ENCODE measurements at places on chromosomes 6 and 20. TPM values are rescaled to one million over a fixed set of nuclear protein-coding genes. Genes with fewer than 3 reads are reported as not detected.

DNA sequence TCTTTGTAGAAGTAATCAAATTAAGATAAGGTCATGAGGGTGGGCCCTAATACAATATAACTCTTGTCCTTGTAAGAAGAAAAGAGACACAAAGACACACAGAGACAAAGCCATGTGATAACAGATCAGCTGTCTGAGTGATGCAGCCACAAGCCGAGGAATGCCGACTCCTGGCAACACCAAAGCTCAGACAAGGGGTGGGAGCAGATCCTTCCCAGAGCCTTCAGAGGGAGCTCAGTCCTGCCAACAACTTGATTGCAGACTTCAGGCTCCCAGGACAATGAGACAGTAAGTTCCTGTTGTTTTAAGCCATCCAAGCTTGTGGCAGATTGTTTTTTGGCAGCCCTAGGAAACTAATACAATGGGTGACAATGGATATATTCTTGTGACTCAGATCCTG is 325.0 kb upstream of the AGPAT4 start:
- no peak for DNase-seq

- no peak for DNase-seq
Measured at GRCh38 chr6:110822249-110822648, 7.0 kb upstream of the CDK19 start.

GRCh38 chr20:38127920-38128528 is 37.0 kb downstream of the TGM2 start:
- no peak for DNase-seq

GRCh38 chr6:14542670-14543366 is 425.2 kb downstream of the CD83 start:
- DNase-seq: peak; percentile 92

- DNase-seq: no peak
Measured at GRCh38 chr6:25322692-25323091, 43.5 kb downstream of the CARMIL1 start.

GRCh38 chr6:101393829-101394251 is 332 bp downstream of the GRIK2 start:
- DNase-seq: no peak

DNA sequence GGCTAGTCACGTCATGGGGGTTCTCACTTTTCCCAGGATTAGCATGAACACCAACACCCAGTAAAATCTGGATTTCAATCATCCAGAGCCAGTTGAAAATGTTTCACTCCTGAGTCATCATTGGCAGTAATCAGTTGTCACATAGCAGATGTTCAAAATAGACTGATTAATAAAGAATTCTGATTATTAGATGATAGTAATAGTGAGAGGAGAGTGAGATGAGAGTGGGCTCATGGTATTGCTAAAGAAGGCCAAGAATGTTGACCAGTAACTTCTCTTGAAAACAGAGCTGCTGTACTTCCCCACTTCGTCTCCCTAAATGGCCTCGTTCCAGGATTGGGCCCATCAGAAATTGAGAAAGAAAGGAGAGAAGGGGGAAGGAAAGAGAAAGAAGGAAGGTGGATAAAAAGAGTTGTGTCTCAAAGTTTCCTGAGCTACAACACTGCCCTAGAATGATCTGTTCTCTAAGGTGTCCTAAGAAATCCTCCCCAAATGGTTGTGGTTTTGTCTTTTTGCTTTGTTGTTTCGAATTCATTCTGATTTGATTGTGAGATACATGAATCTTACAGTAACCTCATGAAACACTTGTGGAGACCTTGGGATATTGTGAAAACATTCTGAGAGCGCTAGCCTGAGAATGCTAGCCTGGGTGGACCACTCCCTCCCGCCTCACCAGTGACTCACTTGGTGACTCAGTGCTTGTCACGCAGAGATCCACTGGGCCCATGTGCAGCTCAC is 502.2 kb upstream of the JARID2 start:
- DNase-seq: peak; percentile 92

GRCh38 chr6:146898069-146898887 is 299.5 kb downstream of the ADGB start:
- no peak for DNase-seq

DNA sequence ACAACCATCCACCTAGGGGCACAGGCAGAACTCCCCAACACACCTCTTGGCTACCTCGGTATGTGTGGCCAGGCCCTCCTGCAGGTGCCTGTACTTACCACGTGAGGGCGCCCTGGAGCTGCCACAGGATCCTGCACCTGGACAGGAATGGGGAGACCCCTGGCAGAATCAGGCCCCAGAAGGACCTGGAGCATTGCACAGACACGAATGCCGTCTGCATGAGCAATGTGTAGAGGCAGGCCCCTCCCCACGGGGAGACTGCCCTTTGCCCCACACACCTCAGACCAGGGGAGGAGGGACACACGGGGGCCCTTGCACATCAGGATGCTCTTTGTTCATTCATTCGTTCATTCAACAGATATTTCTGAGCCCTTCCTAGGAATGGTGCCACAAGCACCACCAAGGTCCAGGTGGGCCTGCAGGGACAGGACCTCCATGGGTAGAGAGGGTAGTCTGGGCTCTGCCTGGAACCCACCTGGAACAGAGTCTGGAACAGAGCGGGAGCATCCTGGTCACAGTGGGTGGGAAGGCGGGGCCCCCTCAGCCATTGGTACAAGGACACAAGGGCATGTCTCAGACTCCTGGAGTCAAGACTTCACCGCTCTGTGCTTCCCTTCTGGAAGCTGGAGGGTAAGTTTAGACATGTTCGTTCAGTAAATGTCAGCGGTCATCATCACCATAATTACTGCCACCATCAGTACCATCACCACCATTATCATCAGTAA is 32.3 kb downstream of the YTHDF1 start:
- DNase-seq: peak; percentile 76

DNA sequence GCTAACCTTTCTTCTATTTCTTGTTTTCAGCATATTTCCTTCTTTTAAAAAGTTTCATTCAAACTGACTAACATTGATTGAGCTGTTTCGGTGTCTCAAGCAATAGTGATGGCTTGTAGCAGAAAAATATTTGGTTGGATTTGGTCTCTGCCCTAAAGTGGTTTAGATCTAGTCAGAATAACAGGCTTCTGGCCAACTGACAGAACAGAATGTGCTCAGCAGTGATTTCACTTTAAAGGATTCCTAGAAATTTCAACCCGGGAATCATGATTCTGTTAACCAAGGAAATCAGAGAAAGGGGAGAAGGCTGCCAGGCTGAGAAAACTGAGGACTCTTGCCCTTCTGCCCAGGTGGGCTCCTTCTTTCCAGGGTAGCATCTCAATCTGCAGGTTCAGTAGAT is 16.6 kb upstream of the GSTA1 start:
- DNase-seq: no peak

DNA sequence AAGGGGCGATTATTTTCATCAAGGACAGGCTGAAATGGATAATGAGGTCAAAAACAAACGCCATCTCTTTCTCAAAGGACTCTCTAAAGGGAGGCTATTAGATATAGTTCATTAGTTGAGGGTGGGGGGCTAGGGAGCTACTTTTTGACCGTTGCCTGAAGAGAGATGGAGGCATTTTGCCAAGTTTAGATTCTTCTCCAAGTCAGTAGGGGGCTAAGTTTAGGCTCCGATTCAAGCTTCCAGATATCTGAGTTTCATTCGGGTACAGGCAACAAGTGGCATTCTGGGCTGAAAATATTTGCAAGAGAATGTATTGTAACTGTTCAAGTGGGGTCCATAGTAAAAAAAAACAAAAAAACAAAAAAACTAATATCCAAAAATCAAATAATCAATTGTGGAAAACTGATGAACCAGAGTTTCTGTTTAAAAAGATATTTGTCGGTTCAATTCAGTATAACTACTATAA is 43.4 kb upstream of the PIM1 start:
- no peak for DNase-seq

DNA sequence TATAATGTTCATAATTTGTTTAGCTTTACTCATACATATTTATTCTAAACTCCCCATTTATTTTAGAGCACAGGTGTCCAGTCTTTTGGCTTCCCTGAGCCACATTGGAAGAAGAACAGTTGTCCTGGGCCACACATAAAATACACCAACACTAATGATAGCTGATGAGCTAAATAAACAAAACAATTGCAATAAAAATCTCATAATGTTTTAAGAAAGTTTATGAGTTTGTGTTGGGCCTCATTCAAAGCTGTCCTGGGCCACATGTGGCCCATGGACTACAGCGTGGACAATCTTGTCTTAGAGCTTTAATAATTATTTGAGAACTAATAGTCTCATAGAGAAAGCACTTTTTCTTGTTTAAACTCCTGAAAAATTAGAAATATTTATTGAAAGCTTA is 131.3 kb downstream of the MYO6 start:
- no peak for DNase-seq

- DNase-seq: no peak
Measured at GRCh38 chr20:38072898-38073297, 39.4 kb downstream of the RPRD1B start.

GRCh38 chr20:32521780-32522525 is 63.2 kb downstream of the NOL4L start:
- peak; percentile 81 for DNase-seq

DNA sequence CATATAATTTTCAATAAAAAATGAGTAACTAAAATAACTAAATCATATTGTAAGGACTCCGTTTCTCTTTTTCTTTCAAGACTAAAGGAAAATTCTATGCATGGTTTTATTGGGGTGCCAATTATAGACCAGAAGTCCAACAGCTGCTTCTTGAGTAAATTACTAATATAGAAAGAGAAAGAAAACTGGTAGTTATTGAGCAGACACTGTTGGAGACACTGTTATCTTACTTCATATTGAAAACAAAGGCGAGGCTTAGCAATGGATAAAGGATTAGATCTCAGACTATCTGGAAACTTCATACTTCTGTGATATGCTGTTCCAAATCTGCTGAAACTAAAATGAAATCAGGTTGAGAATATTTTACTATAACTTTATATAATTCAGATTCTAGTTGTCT is 169.6 kb upstream of the EYS start:
- no peak for DNase-seq

- DNase-seq: no peak
Measured at GRCh38 chr6:34301408-34301807, 52.6 kb upstream of the SMIM29 start.

DNA sequence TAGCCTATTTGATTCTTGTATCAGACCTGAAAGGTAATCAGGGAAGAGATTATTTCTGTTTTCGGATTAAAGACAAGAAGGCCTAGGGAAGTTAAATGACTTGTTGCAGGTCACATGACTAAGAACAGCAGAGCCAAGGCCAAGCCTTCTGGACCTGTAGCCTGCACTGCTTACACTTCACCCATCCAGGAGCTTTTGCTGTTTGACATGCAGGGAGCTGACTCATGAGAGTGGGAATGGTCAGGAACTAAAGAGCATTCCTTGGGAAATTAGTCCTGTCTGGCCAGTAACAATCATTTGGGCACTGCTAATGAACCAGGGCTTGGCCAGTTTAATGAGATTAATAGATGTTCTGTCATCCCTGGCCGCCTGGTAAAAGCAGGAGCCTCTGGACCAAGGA is 46.8 kb downstream of the EIF2S2 start:
- no peak for DNase-seq

DNA sequence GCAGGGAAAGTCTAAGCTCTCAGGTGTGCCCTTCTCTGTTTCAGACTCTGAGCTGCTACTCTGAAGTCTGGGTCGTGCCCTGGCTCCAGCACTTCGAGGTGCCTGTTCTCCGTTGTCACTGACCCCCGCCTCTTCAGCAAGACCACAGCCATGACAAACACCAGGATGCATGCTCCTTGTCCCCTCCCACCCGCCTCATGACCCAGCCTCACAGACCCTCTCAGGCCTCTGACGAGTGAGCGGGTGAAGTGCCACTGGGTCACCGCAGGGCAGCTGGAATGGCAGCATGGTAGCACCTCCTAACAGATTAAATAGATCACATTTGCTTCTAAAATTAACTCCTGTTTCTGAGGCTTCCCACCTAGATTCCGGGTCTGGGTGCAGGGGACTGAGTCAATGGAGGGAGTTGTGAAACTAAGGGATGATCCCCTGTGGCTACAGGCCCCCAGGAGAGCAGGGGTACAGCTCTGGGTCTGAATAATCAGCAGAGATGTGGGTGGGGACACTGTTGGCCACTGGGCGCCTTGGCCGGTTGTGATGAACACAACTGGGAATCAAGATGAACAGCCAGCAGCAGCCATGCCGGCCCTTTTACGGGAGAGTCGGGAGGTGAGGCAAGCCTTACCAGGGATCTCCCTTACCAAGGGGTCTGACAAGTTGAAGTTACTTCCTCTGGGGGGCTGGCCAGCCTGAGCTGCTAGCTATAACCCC is 10.7 kb downstream of the CST7 start:
- no peak for DNase-seq

Gene CST4
- not detected for total RNA-seq

Gene COL11A2
- total RNA-seq: 1.4 TPM

Gene BPIFA1
- total RNA-seq: not detected

Gene TSHZ2
- 37.8 TPM for total RNA-seq

Gene ASIP
- total RNA-seq: not detected

Gene RNF182
- total RNA-seq: not detected

Gene CENPB
- total RNA-seq: 30.3 TPM

Gene CD93
- not detected for total RNA-seq

Gene MOXD1
- not detected for total RNA-seq

Gene FOXC1
- total RNA-seq: not detected

Gene SLCO4A1
- total RNA-seq: 22.4 TPM

Data from activated naive CD4-positive, alpha-beta T cell treated with anti-CD3 and anti-CD28 coated beads for 36 hours (primary cell).